ENCODE measurements at places on chromosomes 13 and 19. TPM values are rescaled to one million over a fixed set of nuclear protein-coding genes. Genes with fewer than 3 reads are reported as not detected.

Gene GPC5
- total RNA-seq = not detected

- no peak for DNase-seq
These were observed 46.1 kb downstream of the LHFPL6 start for GRCh38 chr13:39556866-39557265.

GRCh38 chr19:16969135-16969534, 57.5 kb downstream of the CPAMD8 start:
- DNase-seq = no peak

- DNase-seq = no peak
These were observed 15.0 kb downstream of the LTBP4 start for GRCh38 chr19:40616178-40616577.

Gene C13orf42
- not detected for total RNA-seq

DNA sequence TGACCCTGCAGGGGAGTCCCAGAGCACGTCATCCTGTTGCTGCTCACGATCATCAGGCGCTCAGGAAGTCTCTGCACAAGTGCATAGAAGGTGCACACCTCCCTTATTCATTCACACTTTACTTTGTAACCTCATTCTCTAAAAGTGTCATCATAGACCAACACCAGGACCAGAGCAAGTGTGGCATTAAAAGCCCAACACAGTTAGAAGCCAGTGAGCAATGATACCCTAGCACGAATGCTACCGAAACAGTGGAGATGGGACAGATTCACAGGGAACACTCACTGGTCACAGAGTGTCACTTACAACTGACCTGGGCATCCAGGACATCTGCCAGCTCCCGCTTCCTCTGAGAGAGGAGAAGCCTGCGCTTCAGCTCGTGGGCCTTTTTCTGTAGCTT, 17.0 kb downstream of the HAUS8 start:
- no peak for DNase-seq

Measured in activated T-helper 1 cell treated with anti-CD3 and anti-CD28 coated beads, Interleukin-12 subunit alpha, Interleukin-12 subunit beta, Interleukin-2, Interleukin-4 antibody, amounts not matched to agents 30 ng/mL and 10 ng/mL and 1 ng/mL, durations not matched to agents 14 hours and 24 hours and 36 hours (primary cell).